CD4-positive, alpha-beta T cell (primary cell): ENCODE measurements at places on chromosomes 1 and 21. TPM values are rescaled to one million over a fixed set of nuclear protein-coding genes. Genes with fewer than 3 reads are reported as not detected.

Gene ZNF683
- not detected for total RNA-seq

Gene FAM229A
- total RNA-seq: 38.6 TPM

Gene MAGI3
- total RNA-seq: 6.7 TPM

Gene CYYR1
- total RNA-seq: not detected

Gene CD1B
- not detected for total RNA-seq

DNA sequence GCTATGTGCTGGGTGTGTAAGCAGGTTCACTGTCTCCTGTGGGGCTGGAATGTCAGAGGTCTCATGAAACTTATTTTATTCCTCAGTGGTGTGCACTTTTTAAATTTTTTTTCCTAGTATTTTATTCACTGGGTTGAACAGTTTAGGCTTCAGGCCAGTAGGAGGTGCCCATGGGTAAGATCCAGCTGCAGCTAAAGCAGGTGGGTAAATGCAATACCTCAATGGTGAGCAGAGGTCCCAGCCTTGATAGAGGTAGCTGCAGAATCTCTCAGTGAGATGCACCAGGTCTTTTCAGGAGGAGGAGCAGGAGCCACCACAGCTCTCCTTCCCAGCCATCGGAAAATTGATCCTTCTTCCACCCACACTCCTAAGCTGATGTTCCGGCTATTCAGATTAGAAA, 12.6 kb upstream of the OR6N2 start:
- H3K4me3 ChIP-seq: no peak overlapping the region
- H3K36me3 ChIP-seq: no peaks in the 10 kb centered on the region
- no peak for DNase-seq
- no peaks in the 10 kb centered on the region for H3K4me1 ChIP-seq
- H3K27me3 ChIP-seq: no peaks in the 10 kb centered on the region

GRCh38 chr1:54460351-54460750, 54.2 kb upstream of the SSBP3 start:
- peak overlapping the region; percentile 55 for H3K27ac ChIP-seq
- peaks cover 44% of the 10 kb centered on the region for H3K4me1 ChIP-seq
- peak; percentile 55 for DNase-seq
- no peaks in the 10 kb centered on the region for H3K27me3 ChIP-seq

DNA sequence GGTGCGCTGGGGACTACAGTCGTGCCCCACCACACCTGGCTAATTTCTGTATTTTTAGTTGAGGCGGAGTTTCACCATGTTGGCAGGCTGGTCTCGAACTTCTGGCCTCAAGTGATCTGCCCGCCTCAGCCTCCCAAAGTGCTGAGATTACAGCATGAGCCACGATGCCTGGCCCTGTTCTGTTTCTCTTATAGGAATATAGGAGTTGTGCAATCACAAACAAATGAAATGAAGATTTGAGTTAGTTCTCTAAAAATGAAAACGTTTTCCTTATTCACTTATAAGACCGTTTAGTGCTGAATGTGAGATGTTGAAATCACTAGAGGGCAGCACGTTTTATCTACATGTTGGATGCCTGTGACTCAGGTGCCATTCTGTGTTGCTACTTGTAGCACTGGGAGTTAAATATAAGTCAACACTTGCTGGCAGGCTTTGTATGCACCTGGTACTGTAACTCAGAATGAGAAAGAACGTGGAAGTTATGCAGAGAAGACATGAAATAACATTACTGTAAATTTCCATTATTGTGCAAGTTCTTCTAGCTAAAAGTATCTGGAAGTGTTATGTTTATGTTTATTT, 45.8 kb downstream of the MIGA1 start:
- H3K4me1 ChIP-seq: no peaks in the 10 kb centered on the region
- peaks cover 23% of the 10 kb centered on the region for H3K36me3 ChIP-seq
- no peak overlapping the region for H3K4me3 ChIP-seq
- H3K27ac ChIP-seq: no peak overlapping the region

GRCh38 chr1:219235903-219236481, 62.3 kb downstream of the LYPLAL1 start:
- no peaks in the 10 kb centered on the region for H3K36me3 ChIP-seq
- no peak for DNase-seq
- no peak overlapping the region for H3K4me3 ChIP-seq
- H3K27ac ChIP-seq: no peak overlapping the region
- no peaks in the 10 kb centered on the region for H3K4me1 ChIP-seq

DNA sequence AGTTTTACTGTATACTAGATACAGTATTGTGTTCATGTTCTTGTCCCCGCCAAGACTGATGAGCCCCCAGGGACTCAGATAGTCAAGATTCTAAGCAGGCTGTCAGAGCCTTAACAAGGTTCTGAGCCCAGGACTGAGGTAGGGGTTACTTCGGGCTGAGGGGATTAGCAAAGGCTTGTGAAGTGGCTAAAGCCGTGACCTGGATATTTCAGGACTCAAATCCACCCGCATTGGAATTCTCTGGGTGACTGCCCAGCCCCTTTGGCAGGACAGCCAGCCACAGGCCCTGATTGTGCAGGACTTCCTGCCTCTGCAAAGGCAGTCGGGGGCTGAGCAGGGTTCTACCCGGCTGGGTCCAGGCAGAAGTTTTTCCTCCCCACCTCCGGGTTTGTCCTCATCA, at the start of gene PLA2G5:
PLA2G5 (plus strand) TSS at position 321 of the 400 bp plus-strand sequence. CDS start 14,637 bp downstream, outside the sequence.
- H3K27ac ChIP-seq: no peak within 1 kb of the TSS
- no peaks in the 10 kb centered on the region for H3K4me1 ChIP-seq
- no peak within 1 kb of the TSS for H3K4me3 ChIP-seq
- DNase-seq: no peak

GRCh38 chr21:25243808-25244207, 363.5 kb downstream of the MRPL39 start:
- no peaks in the 10 kb centered on the region for H3K36me3 ChIP-seq
- no peaks in the 10 kb centered on the region for H3K27me3 ChIP-seq
- no peak overlapping the region for H3K27ac ChIP-seq
- no peaks in the 10 kb centered on the region for H3K4me1 ChIP-seq
